Posterior vena cava (tissue), 2 donors: ENCODE measurements at places on chromosomes 2 and 18.
A peak's percentile ranks its signal among the peaks of the same experiment; 100 is the strongest.

DNA sequence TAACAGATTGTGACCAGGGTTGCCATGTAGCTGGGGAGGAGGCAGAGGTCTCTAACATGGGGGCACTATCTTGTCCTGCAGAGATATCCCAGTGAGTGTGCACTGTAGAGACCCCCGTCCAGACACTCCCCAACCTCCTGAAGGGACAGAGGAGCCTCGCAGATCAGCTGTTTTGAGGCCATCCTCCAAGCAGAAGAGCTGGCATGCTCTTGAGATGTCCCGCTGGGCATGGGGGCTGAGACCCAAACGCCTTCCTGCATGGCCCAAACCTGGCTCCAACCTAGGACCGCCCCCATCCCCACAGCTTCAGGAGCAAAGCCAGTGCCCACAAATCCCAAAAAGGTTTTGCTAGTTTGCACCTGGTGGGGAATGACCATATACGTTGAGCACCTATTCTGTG lies 2.7 kb upstream of the SLC66A3 start:
- DNase-seq: peak; percentile 44

GRCh38 chr2:159562248-159562647 lies 54.1 kb downstream of the BAZ2B start:
- DNase-seq: no peak

- DNase-seq: no peak
These were observed 21.9 kb downstream of the MRPL35 start for GRCh38 chr2:86221066-86221684.

DNA sequence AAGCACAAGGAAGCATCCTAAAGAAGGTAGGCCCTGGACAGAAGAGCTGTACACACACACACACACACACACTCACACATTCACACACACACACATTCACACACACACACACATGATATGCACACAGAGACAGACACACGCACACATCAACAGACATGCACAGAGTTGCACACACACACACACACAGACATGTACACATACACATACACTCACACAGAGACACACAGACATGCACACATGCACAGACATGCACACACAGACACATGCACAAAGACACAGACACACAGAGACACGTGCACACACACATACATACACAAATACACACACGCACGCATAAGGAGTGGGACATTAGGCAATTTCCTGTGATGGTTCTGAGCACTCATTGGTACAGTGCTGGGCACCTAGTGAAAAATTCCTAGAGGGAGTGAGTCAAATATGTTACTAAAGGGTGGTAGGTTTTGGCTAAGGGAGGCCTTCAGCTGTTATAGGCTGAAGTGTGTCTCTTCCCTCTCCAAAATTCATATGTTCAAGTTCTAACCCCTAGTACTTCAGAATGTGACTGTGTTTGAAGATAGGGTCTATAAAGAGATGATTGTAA lies 26.4 kb downstream of the THNSL2 start:
- no peak for DNase-seq

DNA sequence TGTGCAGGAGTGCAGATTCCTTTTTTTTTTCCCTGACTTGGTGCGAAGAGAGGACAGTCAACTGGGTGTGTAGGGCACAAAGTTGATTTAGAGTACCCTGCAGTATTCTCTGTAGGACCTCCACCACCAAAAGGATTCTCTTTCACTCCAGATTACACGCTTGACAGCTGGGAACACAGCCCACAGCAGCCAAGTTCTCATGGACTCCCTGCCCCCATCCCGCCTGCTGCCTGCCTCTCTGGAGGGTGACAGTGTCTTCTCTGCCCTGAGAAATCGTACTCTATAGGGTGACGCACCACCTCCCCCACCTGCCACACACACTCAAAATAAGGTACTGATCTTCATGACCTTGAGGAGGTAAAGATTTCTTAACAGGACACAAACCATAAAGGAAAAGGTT lies 26.6 kb upstream of the IHH start:
- no peak for DNase-seq

DNA sequence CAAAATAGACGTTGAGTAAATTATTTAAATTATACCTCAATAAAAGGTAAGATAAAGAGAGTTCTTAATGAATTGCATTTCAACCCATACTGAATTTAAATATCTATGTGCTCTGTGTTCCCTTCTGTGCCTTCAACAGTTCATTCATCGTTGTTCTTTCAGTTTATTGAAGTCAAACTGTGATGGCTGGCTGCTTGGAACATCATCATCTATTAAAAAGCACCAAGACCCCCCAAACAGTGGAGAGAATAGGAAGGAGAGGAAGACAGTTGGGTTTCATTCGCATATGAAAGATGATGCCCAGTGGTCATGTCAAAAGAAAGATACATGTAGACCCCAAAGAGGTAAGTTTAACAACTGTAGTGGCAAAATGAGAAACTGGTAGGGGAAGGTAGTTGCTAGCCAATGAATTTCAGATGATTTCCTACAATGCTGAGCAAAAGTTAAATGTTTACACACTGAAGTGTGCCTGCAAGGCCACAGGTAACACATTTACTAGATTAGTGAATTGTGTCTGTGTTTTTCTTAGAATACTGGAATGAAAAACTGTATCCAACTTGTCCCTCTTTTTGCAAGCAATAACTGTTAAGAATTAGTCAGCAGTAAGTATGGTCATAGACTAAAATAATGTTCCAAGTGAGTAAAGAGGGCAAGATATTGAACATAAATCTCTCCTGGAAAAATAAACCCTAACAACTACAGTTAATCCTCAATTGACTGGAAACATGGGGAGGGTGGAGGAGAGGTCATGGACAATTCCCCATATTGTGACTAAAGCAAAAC lies 331.3 kb downstream of the KIAA1328 start:
- DNase-seq: no peak

- no peak for DNase-seq
These were observed 7.0 kb upstream of the TXNDC2 start for GRCh38 chr18:9878783-9879242.

GRCh38 chr2:9498210-9498609 lies 23.9 kb downstream of the IAH1 start:
- DNase-seq: no peak

GRCh38 chr2:122414902-122415301 lies 659.5 kb downstream of the TSN start:
- no peak for DNase-seq
